ENCODE measurements at places on chromosomes 13 and 19.
A peak's percentile ranks its signal among the peaks of the same experiment; 100 is the strongest.

GRCh38 chr19:3692141-3693024 is 7.9 kb downstream of the PIP5K1C start:
- peak; percentile 72 for DNase-seq

- no peak for DNase-seq
Observed at GRCh38 chr13:34747507-34747906, 194.6 kb upstream of the NBEA start.

DNA sequence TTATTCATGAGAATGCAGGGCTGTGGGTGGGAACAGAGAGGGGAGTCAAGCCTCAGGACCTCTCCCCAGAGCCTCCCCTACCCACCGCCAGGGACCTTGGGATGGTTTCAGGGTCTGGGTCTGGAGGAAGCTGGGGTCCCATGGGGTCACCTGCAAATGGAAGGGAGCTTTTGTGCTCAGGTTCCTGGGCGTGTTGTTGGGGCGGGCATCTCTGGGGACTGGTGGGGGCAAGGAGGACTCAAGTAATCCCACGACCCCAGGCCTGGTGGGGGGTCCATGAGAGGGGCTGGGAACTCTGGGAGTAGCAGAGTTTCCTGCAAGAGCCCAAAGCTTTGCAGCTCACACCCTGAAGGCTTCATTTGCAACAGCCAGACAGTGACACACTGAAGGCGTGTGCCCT is 60.2 kb downstream of the UNC13A start:
- no peak for DNase-seq

- no peak for DNase-seq
Observed at GRCh38 chr13:91017669-91018053, 329.8 kb upstream of the MIR17HG start.

Data from activated T-cell treated with anti-CD3 and anti-CD28 coated beads, Interleukin-2, amount 50 U/mL, for 1 hour (primary cell).